ENCODE measurements at places on chromosomes 12 and 14.
A peak's percentile ranks its signal among the peaks of the same experiment; 100 is the strongest.

- DNase-seq: no peak
Measured at GRCh38 chr12:58163021-58163420, 221.7 kb downstream of the ATP23 start.

DNA sequence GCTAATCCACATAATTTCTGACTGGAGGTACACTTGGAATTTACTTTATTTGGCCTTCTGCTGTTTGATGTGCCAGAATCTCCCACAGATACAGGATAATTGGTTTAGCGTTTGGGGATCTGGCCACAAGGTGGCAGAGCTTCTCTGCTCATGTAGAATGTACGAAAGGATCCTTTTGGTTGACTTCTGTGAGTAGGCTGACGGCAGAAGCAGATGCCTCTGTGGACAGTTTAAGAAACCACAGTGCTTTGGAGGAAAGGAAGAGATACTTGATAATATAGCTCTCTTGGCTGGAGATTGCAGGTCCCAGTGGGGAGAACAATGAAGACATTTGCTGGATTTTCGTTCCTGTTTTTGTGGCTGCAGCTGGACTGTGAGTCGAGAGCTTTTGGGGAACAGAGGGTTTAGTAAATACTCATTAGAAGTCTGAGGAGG, 75.3 kb upstream of the OR4E1 start:
- DNase-seq: no peak

- no peak for DNase-seq
Measured at GRCh38 chr12:12874029-12874428, 17.3 kb upstream of the GPRC5A start.

DNA sequence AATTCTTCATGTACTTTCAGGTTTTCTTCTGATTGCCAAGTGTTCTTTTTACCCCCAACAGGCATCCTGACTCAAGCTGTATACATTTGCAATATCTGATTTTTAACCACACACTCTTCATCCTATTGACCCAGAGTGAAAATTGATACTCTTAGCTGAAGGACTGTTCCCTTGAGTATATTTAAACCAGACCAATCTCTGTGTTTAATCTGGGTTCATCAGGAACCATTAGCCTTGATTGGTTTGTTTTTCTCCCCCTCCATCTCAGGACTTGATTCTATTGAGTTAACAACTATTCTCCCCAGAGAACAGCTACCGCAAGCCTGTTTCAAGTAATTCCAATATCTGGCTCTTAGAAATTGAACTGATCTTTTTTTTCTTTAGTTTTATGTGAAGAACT, 222.3 kb upstream of the NOVA1 start:
- DNase-seq: no peak

- DNase-seq: peak; percentile 62
Measured at GRCh38 chr14:51821822-51822221, 38.6 kb upstream of the GNG2 start.

- DNase-seq: no peak
Measured at GRCh38 chr12:90611891-90612290, 343.1 kb downstream of the CCER1 start.

Measured in BJ (cell line).